Caki2 (cell line): ENCODE measurements at places on chromosomes 12 and 14. TPM values are rescaled to one million over a fixed set of nuclear protein-coding genes. Genes with fewer than 3 reads are reported as not detected.

The EIF2S3B gene
- 0.12 and 0.14 TPM in 2 replicates for total RNA-seq

The GRIP1 gene
- total RNA-seq = 3.7 and 5.0 TPM in 2 replicates

The EXOC5 gene
- total RNA-seq = 21.0 and 29.7 TPM in 2 replicates

The P2RX7 gene
- total RNA-seq = 0.93 and 1.2 TPM in 2 replicates

The SERPINA9 gene
- total RNA-seq = not detected in 2 replicates

The ETFBKMT gene
- total RNA-seq = 0.81 TPM in 1 of 2 replicates, not detected in the other
